ENCODE measurements at places on chromosomes 12 and 14.

- DNase-seq = no peak
Observed at GRCh38 chr12:123106640-123107359, 44.1 kb downstream of the PITPNM2 start.

GRCh38 chr14:65255029-65255545, 152.8 kb upstream of the MAX start:
- no peak for DNase-seq

DNA sequence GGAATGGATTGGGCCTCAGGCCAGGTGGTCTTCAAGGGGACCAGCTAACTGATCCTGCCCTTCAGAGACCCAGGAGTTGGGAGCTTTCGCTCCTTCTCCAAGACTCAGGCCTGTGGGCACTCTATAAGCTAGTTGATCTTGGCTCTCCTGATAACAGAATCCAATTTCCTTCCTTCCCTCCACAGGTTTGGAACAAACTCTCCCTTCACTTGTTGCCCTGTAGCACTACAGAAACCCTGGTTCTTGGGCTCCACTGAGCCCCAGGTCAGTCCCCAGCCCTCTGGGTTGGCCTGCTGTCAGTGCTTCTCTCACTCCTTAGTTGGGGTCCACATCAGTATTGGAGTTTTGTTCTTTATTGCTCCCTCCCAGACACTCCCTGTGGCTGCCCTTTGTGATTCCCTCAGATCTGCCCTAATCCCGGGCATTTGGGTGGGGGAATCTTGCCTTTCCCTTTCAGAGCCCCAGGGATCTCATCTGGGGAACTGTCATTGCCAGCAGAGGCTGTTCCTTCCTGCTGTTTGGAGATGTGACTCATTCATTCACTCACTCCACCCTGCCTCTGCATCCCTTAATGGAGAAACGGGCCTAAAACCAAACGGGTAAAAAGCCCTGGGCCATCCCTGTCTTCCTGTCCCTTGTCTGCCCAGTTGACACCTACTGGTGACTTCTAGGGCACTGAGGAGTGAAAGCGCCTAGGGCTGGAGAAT, 4.4 kb upstream of the GPD1 start:
- DNase-seq = no peak

- DNase-seq = no peak
Observed at GRCh38 chr14:61113561-61114225, 132.6 kb downstream of the SLC38A6 start.

- no peak for DNase-seq
Observed at GRCh38 chr12:69511016-69511415, 40.8 kb downstream of the FRS2 start.

- DNase-seq = no peak
Observed at GRCh38 chr12:120702637-120703036, 7.6 kb upstream of the UNC119B start.

- no peak for DNase-seq
Observed at GRCh38 chr14:23076785-23077408, 18.0 kb downstream of the ACIN1 start.

GRCh38 chr14:18656627-18657026, 55.7 kb downstream of the OR11H12 start:
- no peak for DNase-seq

- DNase-seq = no peak
Observed at GRCh38 chr12:16198884-16199283, 78.6 kb downstream of the SLC15A5 start.

DNA sequence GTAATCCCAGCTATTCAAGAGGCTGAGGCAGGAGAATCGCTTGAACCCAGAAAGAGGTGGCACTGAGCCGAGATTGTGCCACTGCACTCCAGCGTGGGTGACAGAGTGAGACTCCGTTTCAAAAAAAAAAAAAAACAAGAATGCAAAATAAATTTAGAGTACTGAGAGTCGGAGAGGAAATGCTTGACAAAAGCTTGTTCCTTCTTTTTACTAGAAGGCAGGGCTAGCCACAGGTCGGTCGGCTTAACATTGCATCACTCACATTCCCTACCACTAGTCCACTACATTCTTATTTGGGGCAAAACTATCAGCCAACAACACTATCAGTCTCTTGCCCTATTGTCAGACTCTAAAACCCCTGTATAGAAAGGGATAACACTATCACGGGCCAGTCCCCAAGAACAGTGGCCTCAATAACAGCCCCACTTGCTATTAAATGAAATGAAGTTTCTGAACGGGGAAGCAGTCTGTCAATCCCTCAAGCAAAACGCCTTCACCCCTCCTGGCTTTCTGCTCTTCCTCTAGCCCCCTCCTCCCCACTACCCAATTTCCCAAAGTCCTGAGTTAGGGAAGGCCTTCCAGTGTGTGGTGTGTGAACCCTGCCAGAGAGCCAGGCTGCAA, 1.0 kb downstream of the RNF41 start:
- DNase-seq = no peak

DNA sequence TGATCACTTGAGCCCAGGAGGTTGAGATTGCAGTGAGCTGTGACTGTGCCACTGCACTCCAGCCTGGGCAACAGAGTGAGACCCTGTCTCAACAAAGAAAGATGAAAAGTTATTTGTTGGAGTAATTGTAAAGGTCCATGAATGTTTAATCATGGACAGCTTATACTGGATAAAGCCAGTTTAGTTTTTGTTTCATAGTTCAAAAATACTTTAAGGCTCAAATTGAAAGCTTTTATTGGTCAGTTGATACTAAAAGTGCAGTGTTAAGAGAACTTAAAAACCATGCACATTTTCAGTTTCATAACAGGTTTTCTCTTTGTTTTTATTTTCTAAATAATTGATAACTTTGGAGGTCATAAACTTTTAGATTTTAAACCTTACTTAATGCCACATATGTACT, 108.4 kb downstream of the MON2 start:
- DNase-seq = no peak

GRCh38 chr14:21203470-21204166, 47.8 kb upstream of the OR5AU1 start:
- DNase-seq = no peak

DNA sequence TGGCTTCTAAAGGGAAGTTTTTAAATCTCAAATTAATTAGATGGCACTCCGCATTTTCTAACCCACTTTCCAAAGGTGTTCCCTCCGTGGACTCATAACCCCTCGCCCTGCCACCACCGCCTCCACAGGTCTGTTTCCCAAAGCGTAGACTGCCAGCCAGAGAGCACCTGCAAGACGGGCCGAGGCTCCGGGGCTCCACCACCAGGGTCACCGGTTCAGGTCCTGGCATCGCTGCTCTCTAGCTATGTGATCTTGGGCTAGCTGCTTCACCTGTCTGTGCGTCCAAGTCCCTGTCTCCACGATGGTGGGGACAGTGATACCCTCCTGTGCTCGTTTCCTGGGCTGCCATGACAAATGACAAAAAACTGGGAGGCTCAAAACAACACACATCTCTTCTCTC, 11.5 kb downstream of the RIMBP2 start:
- no peak for DNase-seq

GRCh38 chr12:14771651-14772137, 31.6 kb downstream of the WBP11 start:
- no peak for DNase-seq

DNA sequence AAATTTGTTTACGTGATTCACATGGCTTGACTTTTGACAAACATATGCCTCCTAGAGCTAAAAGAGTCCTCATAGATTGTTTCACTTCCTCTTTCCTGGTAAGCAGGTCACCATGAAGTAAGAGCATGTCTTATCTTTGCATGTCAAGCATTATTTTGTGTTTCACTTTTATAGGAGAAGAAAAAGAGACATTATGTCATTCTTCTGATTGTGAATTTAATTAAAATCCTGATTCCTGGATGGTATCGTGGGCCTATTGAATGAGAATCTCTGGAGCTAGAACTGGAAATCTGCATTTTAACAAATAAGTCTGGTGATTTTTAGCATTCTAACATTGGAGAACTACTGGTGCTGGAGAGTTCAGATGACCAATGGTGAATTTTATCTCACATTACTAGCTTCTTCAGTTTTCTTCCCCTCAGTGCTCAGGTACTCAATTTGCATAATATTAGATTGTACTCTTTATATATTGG, 218.6 kb upstream of the ATP2B1 start:
- no peak for DNase-seq

GRCh38 chr12:108635997-108636808, 2.5 kb upstream of the SELPLG start:
- DNase-seq = no peak

GRCh38 chr14:32524609-32525375, 195.7 kb downstream of the AKAP6 start:
- DNase-seq = no peak

DNA sequence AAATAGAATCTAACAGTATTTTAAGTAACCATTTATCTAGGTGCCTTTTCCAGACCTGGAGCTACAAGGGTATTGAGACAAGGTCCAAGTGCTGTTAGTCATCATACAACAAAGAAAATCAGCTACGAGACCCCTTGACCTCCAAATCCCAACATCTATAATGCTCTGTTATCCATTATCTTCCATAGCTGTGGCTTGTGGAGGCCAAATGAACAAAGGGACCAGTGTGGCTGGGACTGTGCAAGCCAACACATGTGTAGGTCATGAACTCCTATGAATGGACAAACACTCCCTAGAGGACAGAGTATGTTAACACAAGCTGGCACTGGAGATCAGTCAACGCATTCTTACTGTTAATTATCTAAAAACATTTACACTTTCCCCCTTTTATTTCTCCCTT, 374.5 kb downstream of the EMP1 start:
- no peak for DNase-seq

DNA sequence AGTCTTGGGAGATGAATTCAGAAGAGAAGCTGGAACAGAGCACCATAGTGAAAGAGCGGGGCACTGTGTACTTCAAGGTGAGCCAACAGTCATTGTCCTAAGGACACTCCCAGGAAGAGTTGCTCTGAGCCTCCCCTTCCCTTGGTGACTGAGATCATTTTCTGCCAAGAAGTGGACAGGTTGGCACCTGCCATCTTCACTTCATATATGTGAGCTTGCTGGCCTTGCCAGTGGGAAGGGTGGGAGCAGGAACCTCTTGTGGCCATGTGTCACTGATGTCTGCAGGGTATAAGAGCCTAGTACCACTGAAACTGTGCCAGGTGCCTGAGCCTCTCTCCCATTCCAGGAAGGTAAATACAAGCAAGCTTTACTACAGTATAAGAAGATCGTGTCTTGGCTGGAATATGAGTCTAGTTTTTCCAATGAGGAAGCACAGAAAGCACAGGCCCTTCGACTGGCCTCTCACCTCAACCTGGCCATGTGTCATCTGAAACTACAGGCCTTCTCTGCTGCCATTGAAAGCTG, 5.3 kb downstream of the FKBP4 start:
- no peak for DNase-seq

DNA sequence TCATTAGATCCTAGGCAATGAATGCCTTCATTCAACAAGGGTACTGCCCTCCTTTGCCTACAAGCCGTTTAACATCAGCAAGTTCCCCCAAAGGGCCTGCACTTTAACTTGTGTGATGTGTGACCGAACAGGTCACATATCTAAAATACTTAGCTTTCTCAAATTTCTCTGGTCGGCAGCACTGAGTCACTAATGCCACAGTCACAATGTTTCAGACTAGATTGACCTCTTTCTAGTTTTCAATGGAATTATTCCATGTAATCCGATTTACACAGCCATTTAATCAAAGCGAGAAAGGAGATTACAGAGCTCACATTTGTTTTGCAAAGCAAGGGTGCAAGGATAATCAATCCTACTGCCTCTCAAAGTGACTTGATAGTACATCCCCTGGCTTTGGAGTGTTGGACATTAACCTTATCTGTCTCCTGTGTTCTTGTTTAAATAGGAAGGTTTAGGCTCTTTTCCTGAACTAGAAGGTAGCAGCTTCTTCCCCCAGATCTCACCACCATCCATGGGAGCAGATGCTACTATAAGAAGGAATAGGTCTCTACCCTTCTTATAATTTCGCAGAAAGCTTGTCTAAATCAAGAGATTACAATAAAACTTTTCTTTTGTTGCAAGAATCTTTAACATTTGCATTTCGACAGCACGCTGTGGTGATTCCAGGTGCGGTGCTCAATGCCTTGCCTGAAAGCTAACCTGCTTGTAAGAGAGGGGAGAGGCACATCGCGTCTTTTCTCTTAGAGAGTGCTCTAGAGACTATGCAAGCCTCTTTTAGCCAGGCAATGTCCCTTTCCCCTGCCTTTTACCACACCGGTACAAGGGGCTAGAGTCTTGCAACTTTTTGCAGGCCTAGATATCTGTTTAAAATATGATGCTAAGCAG, 1.8 kb downstream of the KITLG start:
- no peak for DNase-seq

DNA sequence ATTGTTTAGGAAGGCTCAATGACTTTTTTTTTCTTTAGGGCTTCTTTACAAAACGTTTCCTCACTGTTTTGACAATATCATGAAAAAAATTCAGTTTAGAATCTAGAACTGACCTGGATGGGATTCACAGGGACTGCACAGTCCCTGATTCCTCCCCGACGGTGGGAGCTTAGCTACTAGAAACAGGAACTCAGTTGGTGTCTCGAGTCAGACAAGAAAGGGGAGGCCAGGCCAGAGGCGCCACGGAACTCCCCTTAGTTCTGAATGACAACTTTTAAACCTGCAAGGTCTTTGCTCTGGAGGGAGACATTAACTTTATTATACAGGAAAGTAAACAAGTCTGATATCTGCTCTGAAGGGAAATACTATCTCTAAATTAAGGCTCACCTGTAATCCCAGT, 45.4 kb upstream of the SRP54 start:
- no peak for DNase-seq

DNA sequence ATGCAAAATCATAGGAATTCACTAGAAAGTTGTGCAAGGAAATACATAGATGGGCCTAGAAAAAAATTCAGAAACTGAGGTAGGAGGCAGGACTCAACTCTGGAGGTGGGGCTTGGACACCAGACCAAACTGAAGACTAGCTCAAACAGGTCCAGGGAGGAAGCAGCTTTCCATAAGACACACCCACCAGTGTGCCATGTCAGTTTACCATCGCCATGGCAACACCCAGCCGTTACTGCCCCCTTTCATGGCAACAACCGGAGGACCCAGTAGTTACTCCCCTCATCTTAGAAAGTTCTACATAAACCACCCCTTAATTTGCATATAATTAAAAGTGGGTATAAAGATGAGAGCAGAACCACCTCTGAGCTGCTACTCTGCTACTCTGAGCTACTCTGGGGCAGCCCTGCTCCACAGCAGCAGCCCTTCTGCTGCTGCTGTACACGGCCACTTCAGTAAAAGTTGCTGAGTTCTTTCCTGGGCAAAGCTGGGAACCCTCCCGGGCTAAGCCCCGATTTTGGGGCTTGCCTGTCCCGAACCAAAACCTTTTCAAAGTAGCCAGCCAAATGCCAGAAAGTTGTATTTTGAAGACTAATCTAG, 30.8 kb upstream of the NINJ2 start:
- DNase-seq = no peak

DNA sequence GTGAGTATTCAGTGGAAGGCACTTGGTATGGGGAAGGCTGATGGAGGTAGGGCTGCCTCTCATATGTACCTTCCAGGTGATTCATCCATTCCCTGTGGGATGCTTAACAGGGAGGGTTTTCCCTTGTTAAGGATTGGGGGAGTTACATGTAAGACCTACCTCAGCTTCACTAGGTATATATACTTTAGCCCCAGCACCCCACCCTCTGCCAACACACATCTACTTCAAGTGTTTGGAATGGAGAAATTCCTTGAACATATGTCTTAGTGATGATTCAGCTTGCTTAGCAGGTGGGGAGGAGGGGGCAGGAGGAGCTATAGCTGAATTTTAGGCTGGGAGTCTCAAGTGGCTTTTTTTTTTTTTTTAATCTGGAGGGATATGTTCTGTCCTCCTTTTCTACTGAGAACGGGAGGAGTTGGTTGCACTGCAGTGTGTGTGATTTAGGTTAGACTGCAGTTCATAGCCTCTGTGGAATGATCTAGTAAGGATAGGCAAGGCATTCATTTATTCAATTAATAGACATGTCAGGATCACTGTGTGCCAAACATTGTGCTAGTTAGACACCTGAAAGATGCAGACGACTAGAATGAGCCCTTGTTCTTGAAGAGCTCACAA, 1.7 kb downstream of the PIP4K2C start:
- DNase-seq = no peak

Measured in stimulated activated CD8-positive, alpha-beta memory T cell treated with anti-CD3 and anti-CD28 coated beads, Interleukin-7, amount 100 ng/mL, for 1 hour (primary cell).